RPMI8226 (cell line): ENCODE measurements at places on chromosomes 1 and 21.

DNA sequence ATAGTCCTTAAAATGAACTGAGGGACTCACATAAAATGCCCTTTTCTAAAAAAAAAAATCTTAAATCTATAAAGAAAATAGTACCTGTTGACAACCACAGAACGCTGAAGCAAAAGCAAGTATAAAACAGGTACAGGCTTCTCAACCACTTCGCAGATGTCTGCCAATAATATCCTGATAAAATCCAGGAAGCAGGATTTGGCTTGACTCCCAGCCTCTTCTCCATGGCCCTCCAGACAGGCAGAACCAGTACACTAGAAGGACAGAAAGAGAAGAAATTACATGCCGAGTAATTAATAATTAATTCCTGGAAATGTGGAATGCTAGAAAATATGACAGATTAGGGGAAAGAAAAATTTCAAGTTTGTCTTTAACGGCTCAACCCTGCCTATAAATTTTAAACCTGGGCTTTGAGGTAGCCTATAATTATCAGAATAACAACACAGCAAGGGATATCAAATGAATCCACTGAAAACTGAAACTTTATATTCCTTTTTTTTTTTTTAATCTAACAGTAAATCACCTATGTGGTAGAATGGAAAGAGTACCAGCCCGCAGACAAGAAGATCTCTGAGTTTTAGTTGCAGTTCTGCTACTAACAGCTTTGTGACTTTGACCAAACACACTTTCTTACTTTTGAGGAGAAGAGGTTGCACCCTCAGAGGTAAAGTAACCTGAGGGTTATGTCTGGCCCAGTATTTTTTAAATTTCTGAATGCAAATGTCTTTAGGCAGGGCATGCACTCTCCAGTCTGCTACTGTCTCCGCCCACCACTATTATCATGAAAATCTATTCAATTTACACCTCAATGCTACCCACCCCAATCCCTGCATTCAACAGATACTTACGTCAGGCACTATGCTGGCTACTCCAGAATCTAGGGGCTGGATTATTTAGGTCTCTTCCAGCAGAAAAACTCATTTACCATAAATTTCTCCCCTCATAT lies 2.7 kb downstream of the KIAA0319L start:
- DNase-seq = no peak

- no peak for DNase-seq
Measured at GRCh38 chr1:33170351-33171274, 11.2 kb downstream of the TRIM62 start.

DNA sequence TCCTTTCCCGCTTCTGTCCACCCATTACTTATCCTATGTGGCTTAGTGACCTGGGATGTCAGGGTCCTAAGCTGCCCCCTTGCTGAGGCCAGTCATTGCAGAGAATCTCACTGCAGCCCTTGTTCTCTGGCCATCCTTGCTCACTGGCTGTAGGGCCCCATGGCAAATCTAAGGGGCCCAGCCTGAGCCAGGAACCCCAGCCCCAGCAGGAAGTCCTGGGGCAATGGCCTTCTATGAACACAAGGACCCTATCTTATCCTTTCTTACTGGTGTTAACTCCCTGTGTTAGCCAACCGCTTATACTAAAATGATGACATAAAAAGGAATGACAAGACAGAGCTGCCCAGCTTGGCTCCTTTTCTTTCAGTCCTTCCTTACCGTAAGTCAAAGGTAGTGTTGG lies 29.9 kb downstream of the DHCR24 start:
- DNase-seq = no peak

DNA sequence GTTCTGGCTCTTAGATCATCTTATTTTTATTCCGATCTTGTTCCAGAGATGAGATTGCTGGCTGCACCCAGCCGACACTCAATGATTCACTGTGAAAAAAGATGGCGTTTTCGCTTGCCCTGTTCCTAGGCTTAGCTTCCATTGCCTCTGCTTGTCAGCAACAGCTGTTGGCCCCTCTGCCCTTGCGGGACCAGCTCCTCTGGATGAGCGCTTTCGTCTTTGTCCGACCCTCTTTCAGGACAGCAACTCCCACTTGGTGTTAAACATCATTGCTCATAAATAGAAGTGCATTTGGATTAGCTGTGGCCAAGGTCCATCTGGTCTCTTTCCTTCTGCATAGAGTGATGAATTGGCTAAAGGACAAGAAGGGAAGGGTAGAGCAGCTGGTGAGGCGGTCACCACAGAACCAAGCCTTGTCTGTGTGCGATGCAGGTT lies 43.5 kb upstream of the SCCPDH start:
- no peak for DNase-seq

- DNase-seq = no peak
Measured at GRCh38 chr21:14757533-14758327, 211.6 kb upstream of the SAMSN1 start.

DNA sequence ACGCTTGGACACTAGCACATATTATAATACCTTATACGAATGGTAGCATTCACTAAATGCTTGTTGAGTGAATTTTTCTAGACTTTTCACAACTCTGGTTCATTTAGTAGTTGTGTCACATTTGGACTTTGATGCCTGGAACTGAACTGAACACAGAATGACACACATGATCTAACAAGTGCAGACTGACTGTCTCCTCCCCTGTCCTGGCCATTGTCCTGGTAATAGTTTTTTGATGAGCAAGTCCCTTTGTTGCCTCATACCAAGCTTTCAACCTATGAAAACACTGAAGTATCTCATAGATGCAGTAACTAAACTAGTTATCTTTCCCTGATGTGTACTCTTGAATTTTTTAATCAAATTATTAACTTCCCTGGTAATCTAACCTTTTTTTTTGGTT lies 66.4 kb downstream of the LRRC8D start:
- DNase-seq = no peak

GRCh38 chr1:231774719-231775335 lies 148.2 kb downstream of the DISC1 start:
- no peak for DNase-seq
